ENCODE measurements at places on chromosomes 11 and 22.

- DNase-seq, result no peak
These were observed 105.3 kb downstream of the ARFGAP2 start for GRCh38 chr11:47071341-47071740.

DNA sequence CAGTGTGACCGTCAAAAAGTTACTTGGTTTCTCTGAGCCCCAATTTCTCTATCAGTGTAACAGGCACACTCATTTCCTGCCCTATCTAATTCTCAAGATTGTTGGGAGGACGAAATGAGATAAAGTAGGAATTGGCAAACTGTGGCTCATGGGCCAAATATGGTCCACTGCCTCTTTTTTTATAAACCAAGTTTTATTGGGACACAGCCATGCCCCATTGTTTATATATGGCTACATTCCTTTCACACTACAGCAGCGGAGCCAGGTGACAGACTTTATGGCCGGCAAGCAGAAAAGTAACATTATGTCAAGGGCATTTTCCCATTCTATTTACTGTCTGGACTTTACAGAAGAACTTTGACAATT, 116.7 kb upstream of the TIMP3 start:
- DNase-seq, result no peak

- no peak for DNase-seq
These were observed 52.9 kb downstream of the UVRAG start for GRCh38 chr11:75867778-75868374.

GRCh38 chr22:47434336-47435203, 672.1 kb downstream of the TBC1D22A start:
- no peak for DNase-seq

DNA sequence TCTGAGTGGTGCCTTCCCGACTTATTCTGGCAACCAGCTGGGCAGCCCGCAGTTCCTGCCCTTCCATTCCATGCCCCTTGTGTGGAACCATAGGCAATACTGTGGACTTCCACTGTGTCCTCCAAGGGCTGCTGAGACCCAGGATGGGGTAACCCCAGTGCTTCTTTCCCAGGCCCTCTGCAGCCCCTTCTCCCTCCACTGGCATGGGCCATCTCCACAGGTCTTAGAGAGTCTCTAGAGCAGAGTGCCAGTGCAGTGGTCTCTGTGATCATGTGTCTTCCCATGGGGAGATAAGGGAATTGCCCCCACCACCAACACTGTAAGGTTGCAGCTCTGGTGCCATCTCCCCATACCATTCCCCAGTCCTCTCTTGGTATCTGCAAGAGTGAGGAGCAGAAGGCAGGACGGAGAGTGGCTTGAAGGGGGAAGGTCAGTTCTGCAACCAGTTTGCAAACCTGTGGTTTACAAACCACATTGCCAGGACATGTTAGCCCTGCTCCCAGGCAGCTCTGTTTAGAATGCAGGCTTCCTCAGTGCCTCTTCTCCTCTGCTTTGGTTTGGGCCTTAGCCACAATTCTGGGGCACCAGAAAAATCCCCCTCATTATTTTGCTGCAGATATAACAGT, 20.9 kb upstream of the DRD2 start:
- DNase-seq, result no peak

DNA sequence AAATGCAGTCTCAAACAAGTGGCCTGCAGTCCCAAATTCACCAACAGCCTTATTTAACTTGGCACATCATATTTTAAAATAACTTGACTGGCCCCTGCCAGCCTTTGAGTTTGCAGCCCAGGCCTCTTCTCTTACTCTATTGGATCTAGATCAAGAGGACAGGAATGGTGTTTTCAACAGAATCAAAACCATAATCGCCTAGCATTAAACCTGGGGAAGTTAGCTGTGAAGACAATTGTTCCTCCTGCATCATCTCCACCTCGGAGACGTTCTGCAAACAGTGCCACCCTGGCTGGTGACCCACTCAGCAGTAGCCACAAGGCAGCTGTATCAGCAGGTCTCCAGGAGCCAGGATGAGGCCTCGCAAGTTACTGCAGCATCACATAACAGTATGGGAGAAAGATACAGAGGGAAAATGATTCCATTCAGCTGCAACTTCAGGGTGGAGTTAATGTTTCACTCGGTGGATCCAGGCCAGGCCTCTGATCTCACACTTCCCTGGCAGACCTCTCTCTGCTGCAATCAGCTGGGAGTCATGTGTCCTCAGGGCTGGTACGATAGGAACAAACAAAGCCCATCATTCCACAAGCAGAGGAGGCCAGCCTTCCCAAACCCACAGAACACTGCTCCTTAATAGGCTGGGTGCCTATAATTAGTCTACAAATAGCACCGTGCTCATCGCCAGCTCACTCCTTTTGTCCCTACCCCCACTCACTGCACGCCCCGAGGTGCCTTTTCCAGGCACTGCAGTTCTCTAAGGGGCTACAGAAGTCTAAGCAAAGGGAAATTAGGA, 18.6 kb upstream of the SCN2B start:
- DNase-seq, result no peak

DNA sequence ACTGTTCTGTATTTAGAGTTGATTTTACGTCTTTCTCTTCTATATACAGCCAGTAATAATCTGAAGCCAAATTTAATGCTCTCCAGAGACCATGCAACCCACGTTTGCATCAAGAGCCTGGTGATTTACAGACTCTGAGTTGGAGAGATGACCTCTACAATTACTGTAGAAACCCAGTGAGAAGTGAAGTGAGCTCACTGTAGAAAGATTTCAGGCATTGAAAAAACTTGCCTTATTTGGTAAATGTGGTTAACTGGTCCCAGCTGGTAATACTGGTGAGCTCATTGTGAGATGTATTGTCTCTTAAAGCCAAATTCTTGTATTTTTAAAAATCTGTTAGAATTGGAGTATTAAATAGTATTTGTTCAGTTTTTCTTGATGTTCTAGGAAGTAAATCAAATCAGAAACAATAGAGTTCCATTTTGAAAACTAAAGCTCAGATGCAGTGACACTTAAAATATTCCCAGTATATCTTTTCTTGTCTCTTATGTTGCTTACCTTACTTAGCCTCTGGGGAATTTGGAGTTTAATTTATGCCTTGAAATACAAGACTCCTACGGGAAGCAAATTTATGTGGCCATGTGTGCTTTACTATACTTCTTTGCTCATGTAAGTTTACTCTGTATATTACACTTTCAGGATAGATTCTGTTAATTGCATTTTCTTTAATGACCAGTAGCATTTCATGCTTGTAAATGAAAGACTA, 189.9 kb downstream of the ARHGAP42 start:
- DNase-seq, result no peak

- no peak for DNase-seq
These were observed 179.2 kb upstream of the ARHGAP20 start for GRCh38 chr11:110891411-110891810.

GRCh38 chr11:86483940-86484794, 109.5 kb downstream of the CCDC81 start:
- DNase-seq, result no peak

DNA sequence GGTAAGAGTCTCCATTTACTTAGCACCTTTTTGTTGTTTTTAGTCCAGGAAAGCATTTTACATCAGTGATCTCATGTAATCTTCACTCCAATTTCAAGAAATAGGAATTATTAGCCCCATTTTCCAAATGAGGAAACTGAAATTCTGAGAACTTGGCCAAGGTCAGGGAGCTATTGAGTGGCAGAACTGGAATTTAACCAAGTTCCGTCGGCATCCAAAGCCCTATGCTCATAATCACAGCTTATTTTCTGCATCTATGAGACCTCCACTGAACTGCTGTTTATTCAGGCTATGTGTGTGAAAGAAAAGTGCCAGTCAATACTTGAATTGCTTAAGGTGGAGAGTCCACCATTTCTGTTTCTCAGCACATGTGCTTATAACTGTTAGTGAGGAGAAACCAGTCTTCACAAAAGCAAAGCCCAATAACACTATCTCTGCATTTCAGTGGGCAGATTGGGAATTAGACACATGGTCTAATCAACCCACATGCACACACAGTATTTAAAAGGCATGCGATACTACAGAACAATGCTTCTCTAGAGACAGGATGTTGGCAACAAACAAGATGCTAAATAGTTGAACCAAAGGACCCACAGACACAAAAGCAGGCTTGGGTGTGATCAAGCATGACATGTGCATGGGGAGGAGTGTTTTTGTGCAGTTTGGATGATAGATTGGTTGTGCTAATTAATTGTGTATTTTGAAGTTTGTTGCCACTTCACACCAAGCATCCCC, 780.6 kb downstream of the OPCML start:
- no peak for DNase-seq

DNA sequence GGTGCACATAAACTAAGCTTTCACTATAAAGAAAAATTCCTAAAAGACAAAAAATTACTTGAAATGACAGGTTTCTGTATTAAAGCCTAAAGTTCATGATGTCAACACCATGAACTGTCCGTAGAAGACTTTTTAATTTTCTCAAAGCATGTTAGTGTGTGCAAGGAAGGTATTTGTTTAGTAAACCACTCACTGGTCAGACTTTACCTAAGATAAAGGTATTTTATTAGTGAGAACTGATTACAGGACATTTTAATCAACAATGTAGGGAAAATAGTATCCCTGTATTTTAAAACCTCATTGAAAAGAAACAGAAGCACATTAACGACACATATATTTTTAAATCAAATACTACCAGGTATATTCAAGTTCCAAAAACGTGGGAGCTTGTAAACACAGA, 2.9 kb downstream of the PICALM start:
- no peak for DNase-seq

- DNase-seq, result no peak
These were observed 110.0 kb upstream of the GAL start for GRCh38 chr11:68574308-68574707.

GRCh38 chr11:1994121-1994520, 3.5 kb downstream of the H19 start:
- DNase-seq, result no peak

- DNase-seq, result no peak
These were observed 41.6 kb upstream of the ISX start for GRCh38 chr22:35024364-35024692.

- no peak for DNase-seq
These were observed 2.1 kb downstream of the GRIK4 start for GRCh38 chr11:120513436-120514315.
